ENCODE measurements at places on chromosomes 1 and 21. TPM values are rescaled to one million over a fixed set of nuclear protein-coding genes. Genes with fewer than 3 reads are reported as not detected.

- ATAC-seq, result no peak
These were observed 6.2 kb downstream of the NPHP4 start for GRCh38 chr1:5986018-5986417.

DNA sequence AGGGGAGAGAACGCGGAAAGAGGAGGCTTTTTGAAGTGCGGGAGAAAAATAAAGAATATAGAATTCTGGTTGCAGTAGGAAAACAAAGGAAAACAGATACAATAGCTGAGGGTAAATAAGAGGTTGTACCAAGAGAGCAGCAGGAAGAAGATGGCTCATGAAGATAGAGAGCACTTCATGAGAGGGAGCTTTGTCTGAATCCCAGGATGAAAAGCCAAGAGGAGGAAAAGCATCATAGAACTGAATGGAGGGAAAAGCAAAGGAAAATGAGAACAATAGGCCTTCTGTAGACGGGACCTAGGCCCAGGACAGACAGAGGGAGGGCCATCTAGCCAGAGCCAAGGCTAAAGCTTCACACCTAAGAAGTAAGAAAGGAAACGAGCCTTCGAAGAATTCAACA, 49.5 kb downstream of the ATP6V1G3 start:
- ATAC-seq, result no peak

GRCh38 chr1:226939438-226940028, 561 bp upstream of the COQ8A start:
- ATAC-seq, result no peak

TNFRSF4 gene
- 0.41 TPM for total RNA-seq

All from motor neuron (in vitro differentiated cells).